ENCODE measurements at places on chromosomes 11 and 22.

GRCh38 chr11:72721689-72722049, 30.5 kb downstream of the ARAP1 start:
- DNase-seq, result peak; percentile 22

GRCh38 chr22:19846620-19847344, 7.9 kb downstream of the GNB1L start:
- DNase-seq, result no peak

DNA sequence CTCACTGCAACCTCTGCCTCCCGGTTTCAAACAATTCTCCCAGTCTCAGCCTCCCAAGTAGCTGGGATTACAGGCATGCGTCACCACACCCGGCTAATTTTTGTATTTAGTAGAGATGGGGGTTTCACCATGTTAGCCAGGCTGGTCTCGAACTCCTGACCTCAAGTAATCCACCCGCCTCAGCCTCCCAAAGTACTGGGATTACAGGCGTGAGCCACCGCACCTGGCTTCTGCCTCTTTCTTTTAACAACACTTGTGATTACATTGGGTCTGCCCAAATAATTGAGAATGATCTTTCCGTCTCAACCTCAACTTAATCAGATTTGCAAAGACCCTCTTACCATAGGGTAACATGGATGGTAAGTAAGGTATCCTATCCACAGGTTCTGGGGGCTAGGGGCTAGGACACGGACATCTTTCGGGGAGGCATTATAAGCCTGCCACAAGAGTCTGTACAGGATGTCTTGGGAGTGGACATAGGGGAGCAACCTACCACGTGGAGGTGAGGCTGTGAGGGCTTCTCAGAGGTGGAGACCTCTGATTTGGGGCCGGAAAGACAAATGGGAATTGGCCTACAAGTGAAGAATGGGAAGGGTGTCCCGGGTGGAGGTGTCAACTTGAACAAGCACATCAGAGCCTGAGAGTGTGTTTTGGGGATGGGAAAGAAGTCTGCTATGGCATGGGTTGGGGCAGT, 2.7 kb upstream of the CBX6 start:
- DNase-seq, result no peak

GRCh38 chr22:30767661-30768060, 73.0 kb downstream of the OSBP2 start:
- no peak for DNase-seq

GRCh38 chr22:29916007-29916544, 33.1 kb downstream of the MTMR3 start:
- no peak for DNase-seq

DNA sequence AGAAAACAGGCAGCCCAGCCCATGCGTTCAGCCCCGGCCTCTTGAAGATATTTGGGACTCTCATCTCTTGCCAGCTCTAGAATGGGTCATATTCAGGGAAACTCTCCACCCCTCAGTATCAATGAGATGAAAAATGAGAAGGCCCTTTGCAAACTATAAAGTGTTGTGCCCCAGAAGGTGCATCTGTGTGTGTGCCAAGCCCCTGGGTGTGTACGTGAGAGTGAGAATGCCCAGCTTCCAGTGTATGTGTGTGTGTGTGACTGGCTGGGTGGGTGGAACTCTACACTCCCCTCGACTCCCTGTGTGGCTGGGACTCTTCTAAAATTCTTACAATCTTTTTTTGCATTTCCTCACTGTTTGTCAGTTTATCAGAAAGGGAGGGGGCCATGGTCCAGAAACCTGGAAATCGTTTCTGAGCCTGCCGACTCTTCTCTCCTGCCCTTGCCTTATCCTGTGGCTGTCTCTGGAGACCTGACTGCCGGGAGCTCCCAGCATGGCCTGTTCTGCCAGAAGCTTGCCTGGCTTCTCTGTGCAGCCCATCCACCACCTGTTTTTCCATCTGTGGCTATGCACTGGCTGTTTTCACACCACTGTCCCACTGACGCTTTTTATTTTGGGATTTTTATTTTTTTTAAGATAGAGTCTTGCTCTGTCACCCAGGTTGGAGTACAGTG, 1.2 kb downstream of the P2RY6 start:
- no peak for DNase-seq

DNA sequence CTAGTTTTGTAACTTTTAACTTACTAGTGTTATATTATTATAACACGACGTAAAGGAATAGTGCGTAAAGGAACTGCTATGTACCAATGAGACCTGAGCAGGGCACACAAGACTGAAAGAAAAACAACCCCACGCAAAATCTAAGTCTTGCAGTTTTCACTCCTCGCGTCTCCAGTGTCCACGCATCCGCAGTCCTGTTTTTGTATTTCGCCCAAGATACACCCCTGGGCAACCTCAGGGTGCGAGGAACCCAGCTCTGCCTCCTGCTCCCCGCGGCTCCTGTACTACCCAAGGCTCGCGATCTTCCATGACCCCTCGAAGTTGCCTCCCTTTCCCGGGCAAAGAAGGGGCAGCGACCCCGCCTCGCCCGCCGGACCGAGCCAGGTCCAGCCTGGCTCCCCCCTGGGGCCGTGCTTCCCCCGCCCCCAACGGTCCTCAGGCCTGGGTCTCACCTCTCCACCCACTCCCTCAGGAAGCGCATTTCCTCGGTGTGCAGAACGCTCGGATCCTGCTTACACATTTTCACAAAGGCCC, 393 bp downstream of the ST13 start:
- peak; percentile 2 for DNase-seq
